NCI-H1694 (cell line): ENCODE measurements at places on chromosomes 5 and 9.

DNA sequence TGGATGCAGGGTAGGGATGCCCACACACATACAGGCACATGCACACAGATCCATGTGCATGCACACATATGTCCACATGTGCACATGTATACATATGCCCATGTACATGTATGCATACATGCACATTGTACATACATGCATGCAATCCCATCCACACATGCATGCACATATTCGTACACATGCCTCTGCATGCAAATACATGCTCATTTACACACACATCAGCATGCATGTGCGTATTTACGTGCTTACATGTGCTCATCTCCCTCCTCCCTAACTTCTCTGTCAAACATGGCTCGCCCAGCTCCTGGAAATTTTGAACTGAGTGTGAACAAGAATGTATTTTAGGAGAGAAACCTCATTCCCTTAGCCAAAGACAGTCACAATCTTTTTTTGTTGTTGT is 6.2 kb downstream of the KCNT1 start:
- no peak for DNase-seq

- DNase-seq, result peak; percentile 93
Observed at GRCh38 chr5:74055486-74056106, 429.6 kb downstream of the ARHGEF28 start.

GRCh38 chr9:73216100-73216499 is 64.4 kb downstream of the ANXA1 start:
- no peak for DNase-seq

GRCh38 chr9:6924988-6925563 is 167.3 kb downstream of the KDM4C start:
- DNase-seq, result no peak

DNA sequence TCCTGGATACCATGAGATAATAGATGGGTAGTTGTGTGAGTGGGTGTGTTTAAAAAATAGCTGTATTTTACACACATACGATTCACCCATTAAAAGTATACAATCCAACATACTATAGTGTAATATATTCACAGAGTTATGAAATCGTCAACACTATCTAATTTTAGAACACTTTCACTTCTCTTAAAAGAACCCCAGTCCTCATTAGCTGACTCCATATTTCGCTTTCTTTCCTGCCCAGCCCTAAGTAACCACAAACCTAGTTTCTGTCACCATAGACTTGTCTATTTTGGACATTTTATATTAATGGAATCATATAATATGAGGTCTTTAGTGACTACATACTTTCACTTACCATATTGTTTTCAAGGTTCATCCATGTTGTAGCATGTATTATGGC is 63.8 kb upstream of the S1PR3 start:
- DNase-seq, result no peak

DNA sequence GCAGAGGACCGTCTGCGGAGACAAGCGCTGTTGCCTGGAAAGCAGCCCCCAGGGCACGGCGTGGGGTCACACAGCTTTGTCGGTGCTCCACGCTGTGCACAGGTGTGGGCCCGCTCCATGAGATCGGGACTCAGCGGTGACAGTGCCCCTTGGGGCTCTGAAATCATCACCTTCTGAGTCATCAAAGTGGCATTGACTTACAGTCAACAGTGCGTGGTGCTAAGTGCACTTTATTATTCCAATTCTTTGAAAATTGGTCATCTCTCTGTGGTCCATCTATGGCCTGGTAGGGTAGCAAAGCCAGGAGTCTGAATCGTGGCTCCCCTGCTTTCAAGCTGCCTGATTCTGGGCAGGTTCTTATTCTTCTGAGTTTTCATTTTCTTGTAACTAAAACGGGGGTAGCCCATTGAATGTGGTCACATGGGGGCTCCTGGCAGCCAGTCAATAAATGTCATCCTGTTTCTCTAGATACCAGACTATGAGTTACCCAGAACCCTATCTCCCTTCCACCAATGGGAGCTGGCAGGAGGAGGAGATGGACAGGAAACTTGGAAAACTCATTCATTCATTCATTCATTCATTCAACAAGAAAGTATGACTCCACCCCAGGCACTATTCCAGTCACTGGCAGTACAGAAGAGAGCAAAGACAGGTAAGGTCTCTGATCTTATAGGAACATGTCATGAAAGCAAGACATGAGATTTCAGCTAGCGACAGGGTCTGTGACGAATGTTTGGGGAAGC is 20.3 kb upstream of the UNC5A start:
- DNase-seq, result no peak

DNA sequence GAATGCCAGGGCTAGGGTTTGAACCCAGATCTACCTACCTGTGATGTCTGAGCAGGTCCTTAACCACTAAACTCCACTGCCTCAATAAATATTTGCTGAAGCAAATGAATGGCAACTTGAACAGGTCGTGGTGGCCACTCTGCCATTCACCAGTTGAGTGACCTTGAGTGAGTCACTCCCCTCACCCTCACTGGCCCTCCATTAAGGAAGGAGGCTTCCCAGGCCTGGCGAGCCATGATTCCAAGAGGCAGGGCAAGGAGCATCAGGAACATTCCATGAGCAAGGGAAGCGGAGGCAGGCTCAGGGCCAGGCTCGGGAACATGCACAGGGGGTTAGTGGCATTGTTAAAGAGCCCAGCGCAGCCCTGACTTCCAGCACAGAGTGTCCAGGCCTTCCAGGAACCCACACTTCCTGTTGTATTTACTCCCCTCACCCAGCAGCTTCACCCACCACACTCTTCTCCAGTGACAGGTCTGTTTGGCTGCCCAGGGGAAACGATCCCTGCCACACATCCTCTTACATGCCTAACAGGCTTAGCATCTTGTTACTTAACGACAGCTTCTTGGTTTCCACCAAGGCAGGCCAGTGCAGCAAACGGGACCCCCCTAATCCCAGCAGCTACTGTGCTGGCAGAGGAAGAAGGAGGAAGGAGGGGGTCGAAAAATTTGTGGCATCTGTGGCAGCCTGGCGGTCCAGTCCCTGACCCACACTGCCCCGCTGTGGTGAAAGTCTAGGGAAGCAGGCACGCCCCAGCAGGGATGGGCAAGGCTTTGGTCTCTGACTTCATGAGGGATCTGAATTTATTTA is 43.7 kb upstream of the TTC1 start:
- DNase-seq, result no peak

GRCh38 chr9:91214086-91214485 is 147.6 kb downstream of the AUH start:
- DNase-seq, result no peak

- no peak for DNase-seq
Observed at GRCh38 chr5:174198541-174198940, 153.0 kb downstream of the NSG2 start.

DNA sequence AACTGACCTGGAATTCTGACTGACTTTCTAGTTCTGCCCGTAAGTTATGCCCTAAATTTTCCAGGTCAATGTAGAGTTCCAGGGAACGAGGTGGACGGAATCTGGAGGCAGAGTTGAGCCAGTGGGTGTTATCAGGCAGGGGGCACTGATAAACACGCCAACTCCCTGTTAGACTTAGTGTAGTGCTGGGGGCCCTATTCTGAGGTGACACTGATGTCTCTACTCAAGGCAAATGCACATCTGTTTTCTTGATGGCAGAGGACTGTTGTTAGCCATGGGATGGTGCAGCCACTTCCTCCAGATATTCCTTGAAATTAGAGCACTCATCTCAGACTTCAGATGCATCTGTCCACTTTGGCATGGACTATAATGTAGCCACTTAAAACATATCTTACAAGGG is 83.5 kb downstream of the C9orf152 start:
- no peak for DNase-seq

DNA sequence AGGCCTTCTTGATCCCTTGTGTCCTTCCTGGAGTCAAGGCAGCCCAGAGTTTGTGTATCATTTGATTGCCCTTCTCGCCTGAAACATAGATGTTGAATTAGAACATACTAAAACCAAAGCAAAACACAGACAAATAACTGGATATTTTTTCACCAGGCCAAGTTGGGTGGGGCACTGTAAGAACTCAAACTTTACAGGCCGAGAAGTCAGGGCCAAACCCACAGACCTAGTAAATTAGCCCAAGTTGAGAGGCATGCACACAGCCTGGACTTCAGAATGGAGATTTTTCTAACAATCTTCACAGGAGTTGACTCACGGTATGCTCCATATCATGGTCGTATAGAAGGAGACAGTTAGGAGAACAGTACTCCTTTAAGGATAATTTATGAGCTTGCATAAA is 121.7 kb downstream of the PIK3R1 start:
- DNase-seq, result no peak

GRCh38 chr9:37369671-37370070 is 52.8 kb upstream of the GRHPR start:
- no peak for DNase-seq

DNA sequence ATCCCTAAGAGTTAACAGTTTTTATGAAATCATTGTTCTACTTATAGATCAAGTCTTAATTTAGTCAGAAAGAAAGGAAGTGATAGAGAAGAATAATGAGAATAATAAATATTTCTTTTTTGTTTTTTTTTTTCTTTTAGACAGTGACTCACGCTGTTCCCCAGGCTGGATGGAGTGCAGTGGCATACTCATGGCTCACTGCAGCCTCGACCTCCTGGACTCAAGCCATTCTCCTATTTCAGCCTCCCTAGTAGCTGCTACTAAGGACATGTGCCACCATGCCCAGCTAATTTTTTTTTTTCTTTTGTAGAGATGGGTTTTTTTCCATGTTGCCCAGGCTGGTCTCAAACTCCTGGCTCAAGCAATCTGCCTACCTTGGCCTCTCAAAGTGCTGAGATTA is 11.0 kb downstream of the IFNA21 start:
- DNase-seq, result no peak

- no peak for DNase-seq
Observed at GRCh38 chr9:18472841-18473251, 1.1 kb upstream of the ADAMTSL1 start.

DNA sequence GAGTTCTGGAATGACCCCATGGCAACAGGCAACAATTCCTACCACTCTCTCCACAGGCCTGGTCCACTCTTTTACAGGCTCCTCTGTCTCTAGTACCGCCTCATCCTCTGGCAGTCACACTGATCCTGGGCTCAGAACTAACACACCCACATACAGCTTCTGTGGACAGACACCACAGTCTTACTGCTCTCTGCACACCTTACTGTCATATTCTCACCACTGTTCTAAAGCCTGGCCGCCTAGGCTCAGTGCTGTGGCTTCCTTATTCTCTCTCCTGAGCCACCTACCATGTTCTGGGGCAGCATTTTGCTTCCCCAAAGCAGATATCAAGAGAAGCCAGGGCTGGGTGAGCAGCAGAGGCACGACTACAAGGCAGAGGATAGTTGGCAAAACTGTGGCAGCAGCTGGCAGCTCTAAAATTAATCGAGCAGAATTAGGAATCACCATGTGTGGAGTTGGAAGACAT is 14.8 kb downstream of the REEP5 start:
- peak; percentile 81 for DNase-seq

GRCh38 chr9:137276473-137277328 is 825 bp upstream of the TOR4A start:
- DNase-seq, result no peak

DNA sequence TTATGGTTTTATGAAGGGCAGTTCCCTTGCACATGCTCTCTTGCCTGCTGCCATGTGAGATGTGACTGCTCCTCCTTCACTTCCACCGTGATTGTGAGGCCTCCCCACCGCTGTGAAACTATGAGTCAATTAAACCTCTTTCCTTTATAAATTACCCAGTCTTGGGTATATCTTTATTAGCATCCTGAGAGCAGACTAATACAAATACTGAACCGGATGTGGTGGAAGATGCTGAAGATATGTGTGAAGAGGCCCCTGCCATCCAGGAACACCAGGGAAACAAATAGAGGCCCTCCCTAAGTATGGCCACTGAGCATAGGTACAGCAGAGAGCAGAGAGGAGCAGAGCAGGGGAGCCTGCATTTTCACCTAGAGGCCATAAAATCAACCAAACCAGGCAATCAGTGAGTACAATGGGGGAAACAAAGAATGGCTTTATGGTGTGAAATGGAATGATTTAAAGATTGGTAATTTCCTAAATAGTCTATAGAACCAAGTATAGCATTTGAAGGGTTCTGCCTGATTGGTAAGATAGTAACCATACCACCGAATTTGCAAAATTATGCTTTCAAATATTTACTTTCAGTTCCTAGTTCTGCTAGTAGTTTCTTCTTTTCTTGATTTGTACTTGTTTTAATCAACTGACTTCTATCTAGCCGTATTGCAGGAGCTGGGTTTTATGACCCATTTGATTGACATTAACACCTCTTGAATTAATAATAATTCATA is 421.6 kb downstream of the IRX1 start:
- DNase-seq, result no peak

- DNase-seq, result no peak
Observed at GRCh38 chr5:143977891-143978461, 166.0 kb downstream of the HMHB1 start.

GRCh38 chr5:158406884-158407823 is 548.2 kb upstream of the CLINT1 start:
- no peak for DNase-seq

GRCh38 chr5:74575741-74576538 is 64.6 kb downstream of the ENC1 start:
- no peak for DNase-seq

DNA sequence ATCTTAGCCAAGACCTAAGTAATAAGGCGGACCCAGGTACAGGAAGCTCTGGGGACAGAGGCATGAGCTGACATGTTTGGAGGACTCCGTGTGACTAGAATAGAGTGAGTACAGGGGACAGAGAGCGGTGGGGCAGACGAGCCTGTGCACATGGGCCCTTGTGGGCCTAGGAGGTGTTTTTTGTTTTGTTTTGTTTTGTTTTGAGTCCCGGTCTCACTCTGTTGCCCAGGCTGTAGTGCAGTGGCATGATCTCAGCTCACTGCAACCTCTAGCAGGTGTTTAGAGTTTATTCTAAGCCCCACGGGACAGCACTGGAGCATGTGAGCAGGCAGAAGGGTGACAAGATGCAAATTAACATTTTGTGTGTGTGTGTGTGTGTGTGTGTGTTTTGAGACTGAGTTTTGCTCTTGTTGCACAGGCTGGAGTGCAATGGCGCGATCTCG is 3.1 kb upstream of the EEIG1 start:
- DNase-seq, result no peak

GRCh38 chr9:36936498-36936831 is 97.6 kb downstream of the PAX5 start:
- no peak for DNase-seq

GRCh38 chr9:124855944-124856765 is 2.9 kb downstream of the WDR38 start:
- no peak for DNase-seq
